ENCODE measurements at places on chromosomes 5 and 9. TPM values are rescaled to one million over a fixed set of nuclear protein-coding genes. Genes with fewer than 3 reads are reported as not detected.

RETREG1 gene
- 81.0 TPM for total RNA-seq

SURF2 gene
- 23.8 TPM for total RNA-seq

AGPAT2 gene
- total RNA-seq: 149 TPM

GPX8 gene
- 12.0 TPM for total RNA-seq

ADRB2 gene
- 5.2 TPM for total RNA-seq

TAF1L gene
- total RNA-seq: not detected

PCDHGB7 gene
- total RNA-seq: 19.2 TPM

DNA sequence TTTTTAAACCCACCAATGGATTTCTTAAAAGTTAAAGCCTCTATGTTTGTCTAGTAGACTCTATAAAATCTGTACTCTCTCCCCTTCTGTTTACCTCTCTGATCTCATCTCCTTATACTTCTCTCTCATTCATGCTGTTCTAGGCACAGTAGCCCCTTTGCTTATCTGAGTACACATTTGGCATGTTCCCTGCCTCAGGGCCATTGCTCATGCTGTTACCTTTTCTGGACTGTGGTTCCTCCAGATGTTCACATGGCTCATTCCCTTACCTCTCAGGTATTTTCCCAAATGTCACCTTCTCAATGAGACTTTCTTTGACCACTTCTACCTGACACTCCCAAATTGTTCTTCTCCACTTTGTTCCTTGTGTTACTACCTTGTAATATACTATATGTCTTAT is 176.1 kb downstream of the CWC27 start:
- H3K27me3 ChIP-seq: no peaks in the 10 kb centered on the region
- H3K27ac ChIP-seq: no peak overlapping the region
- no peaks in the 10 kb centered on the region for H3K36me3 ChIP-seq

DNA sequence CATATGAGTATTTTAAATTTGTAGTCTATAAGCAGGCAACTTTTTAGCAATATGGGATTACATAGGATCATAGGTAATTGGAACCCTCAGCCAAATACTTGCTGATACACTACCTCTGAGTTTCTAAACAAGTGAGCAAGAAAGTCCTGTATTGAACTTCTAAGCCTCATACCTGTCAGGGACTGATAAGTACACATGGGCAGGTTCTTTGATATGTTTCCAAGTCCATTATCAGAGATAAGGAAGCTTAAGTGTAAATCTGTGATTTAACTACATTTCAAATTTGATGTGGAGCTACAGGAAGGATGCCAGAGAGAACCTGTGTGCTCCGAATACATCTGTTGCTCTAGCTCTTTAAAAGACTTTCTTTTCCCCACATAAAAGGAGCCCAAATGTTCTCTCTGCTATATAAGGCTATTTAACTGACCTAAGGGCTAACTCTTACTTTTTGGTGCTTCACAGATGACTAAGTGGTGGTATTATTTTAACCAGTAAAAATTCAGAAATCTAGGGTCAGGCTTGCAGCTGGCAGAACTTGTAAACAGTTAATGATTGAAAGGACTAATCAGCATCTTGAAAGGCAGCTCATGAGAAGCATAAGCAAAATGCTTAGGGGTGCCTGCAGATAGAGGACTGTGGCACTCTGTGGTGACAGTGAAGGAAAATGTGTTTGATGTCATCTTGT is 228.6 kb downstream of the NR3C1 start:
- no peak for DNase-seq
- no peaks in the 10 kb centered on the region for H3K36me3 ChIP-seq
- H3K4me3 ChIP-seq: no peak overlapping the region
- no peak overlapping the region for H3K27ac ChIP-seq

DNA sequence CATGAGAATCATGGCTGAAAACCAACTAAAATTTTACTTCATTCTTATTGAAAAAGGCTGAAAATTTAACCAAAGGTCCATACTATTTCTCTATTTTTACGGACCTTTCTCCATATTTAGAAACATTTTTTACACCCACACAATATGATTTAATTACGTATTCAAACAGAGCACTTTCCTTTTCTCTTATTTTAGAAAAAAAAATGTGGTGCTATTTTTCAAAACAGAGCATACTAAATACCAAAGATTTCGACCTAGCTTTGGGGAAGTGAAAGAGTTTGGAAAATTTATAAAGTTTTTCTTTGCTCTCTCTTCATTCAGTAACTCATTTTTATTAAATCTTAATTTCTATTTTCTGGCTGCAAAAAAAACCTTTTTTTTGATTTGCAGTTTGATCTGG is 38.1 kb downstream of the RNF145 start:
- no peaks in the 10 kb centered on the region for H3K36me3 ChIP-seq
- no peaks in the 10 kb centered on the region for H3K4me1 ChIP-seq
- no peak overlapping the region for H3K4me3 ChIP-seq
- no peak for DNase-seq
- no peak overlapping the region for H3K27ac ChIP-seq

- H3K4me1 ChIP-seq: peaks cover 5% of the 10 kb centered on the region
- H3K36me3 ChIP-seq: no peaks in the 10 kb centered on the region
- no peak overlapping the region for H3K27ac ChIP-seq
- no peak for DNase-seq
- no peak overlapping the region for H3K4me3 ChIP-seq
These were observed 391.0 kb downstream of the TMEM232 start for GRCh38 chr5:110335361-110336066.

DNA sequence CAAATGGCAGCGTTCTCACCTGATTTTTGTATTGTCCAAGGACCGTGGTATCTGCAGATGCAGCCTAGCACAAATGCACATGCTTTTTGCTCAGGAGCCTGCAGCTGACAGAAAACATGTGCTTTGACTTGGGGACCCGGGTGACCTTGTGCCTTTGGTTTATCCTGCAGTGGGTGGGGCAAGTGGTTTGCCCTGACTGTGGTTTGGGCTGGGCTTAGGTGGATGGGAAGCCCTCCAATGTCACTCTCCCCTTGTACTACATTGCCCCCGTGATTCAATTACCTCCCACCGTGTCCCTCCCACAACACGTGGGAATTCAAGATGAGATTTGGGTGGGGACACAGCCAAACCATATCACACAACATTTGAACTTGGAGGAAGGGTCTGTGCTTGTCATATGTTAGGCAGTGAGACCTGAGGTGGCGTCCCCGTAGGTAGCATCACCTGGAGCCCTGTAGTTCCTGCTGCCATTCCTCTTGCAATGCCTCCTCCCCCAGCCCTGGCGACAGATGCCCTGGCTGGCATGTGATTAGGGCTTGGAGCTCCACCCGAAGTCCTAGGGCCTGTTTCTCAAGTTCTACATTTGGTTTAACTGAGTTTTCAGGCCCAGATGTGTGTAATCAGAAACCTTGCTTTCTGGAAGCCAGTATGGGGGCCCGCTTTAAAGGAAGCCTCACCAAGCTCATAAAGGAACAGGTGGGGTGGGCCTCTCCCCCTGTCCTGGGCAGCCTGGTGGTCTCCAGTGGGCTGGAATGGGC is 2.1 kb downstream of the ANKRD33B start:
- H3K36me3 ChIP-seq: no peaks in the 10 kb centered on the region
- H3K4me1 ChIP-seq: peaks cover 17% of the 10 kb centered on the region
- no peak for DNase-seq
- peak overlapping the region; percentile 93 for H3K27ac ChIP-seq

DNA sequence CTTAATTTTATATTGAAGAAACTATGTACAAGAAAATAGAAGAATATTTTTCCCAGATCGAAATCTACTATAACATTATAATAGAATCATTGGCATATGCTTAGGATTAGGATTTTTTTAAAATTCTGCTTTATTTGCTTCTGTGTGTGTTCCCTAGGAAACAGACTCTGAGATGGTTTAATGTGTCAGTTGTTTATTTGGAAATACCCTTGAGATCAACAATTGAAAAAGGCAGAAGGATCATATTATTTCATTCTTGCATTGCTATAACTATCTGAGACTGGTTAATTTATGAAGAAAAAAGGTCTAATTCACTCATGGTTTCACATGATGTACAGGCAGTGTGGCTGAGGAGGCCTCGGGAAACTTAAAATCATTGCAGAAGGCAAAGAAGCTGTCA is 622.6 kb downstream of the PRR16 start:
- H3K4me1 ChIP-seq: no peaks in the 10 kb centered on the region
- no peaks in the 10 kb centered on the region for H3K36me3 ChIP-seq
- H3K4me3 ChIP-seq: no peak overlapping the region
- no peak for DNase-seq

DNA sequence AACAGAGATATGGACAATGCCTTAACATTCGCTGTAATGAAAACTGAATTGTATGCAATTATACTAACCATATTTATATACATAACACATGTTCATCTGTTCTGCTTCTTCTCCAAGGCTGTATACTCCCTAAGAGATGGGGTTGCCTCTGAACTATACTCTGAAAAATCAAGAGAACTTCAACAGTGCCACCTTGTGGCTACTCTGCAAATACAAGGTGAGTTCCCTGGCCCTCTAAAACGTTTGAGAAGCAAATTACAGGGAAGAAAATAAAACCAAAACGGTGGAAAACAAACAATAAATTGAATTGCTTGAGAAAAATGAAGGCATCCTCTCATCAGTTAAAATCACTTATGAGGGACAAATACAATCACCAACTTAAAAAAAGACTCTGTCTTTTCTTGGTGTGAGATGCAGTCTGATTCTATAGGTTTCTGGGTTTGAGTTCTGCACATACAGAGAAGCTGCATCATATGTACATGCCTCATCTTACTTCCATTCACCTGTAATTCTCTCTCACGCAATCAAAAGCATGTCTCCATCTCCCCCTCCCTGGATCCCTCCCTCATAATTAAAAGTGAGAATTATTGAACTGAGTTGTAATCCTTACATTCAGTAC is 98.6 kb downstream of the FBXW11 start:
- no peak overlapping the region for H3K27ac ChIP-seq
- H3K27me3 ChIP-seq: no peaks in the 10 kb centered on the region
- H3K4me3 ChIP-seq: no peak overlapping the region
- DNase-seq: no peak

GRCh38 chr5:622946-623522 is 10.9 kb downstream of the CEP72 start:
- no peak for DNase-seq
- no peak overlapping the region for H3K27ac ChIP-seq
- H3K36me3 ChIP-seq: no peaks in the 10 kb centered on the region
- no peaks in the 10 kb centered on the region for H3K27me3 ChIP-seq
- no peaks in the 10 kb centered on the region for H3K4me1 ChIP-seq

GRCh38 chr5:1282131-1282992 is 12.5 kb downstream of the TERT start:
- no peak overlapping the region for H3K4me3 ChIP-seq
- H3K4me1 ChIP-seq: no peaks in the 10 kb centered on the region
- no peaks in the 10 kb centered on the region for H3K27me3 ChIP-seq
- H3K36me3 ChIP-seq: no peaks in the 10 kb centered on the region
- DNase-seq: no peak

- peak overlapping the region; percentile 88 for H3K27ac ChIP-seq
- no peaks in the 10 kb centered on the region for H3K27me3 ChIP-seq
- DNase-seq: peak; percentile 85
- peaks cover 26% of the 10 kb centered on the region for H3K4me1 ChIP-seq
- H3K36me3 ChIP-seq: no peaks in the 10 kb centered on the region
These were observed 162.2 kb downstream of the HSD17B3 start for GRCh38 chr9:96139592-96140295.

DNA sequence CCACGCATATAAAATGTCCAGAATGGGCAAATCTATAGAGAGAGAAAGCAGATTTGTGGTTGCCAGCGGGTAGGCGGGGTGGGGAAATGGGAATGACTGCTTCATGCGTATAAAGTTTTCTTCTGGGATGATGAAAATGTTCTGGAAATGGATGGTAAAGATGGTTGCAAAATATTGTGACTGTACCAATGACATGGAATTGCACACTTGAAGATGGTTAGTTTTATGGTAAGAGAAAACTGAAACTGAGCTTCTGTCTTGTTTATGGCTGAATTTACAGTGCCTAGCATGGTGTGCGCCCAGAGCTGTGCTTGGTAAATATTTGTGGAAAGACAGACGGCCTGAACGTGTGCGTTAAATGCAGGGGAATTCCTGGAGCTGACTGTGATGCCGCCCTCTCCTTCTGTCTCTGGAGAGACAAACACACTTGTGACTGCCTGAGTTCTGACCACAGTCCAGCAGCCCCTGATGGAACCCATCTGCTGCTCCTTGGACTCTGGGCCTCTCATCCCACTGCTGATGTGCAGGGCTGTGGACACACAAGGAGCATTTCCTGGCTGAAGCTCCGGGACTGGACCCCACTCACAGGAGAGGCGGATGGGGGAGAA is 8.6 kb upstream of the PTGES start:
- H3K4me1 ChIP-seq: peaks cover 37% of the 10 kb centered on the region
- no peak for DNase-seq
- H3K27ac ChIP-seq: peak overlapping the region; percentile 77
- no peak overlapping the region for H3K4me3 ChIP-seq
